ENCODE measurements at places on chromosomes 6 and 20.

GRCh38 chr6:136947037-136947436 is 24.9 kb downstream of the SLC35D3 start:
- DNase-seq, result no peak

DNA sequence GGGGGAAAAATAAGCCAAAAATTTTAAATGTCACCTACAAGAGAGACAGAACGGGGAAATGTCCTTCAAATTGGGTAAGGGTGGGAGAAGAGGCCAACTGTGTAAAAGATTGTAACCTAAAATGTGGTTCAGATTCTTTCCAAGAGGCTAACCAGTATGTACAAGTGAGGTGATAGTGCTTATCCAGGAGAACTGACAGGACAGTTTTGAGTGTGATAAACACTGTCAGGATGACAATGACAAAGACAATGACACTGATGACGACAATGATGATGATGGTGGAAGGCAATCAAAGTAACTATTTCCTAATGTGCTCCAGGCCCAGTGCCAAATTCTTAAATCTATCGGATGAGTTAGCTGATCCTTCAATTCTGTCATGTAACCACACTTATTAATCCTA is 57.3 kb downstream of the TASP1 start:
- no peak for DNase-seq

DNA sequence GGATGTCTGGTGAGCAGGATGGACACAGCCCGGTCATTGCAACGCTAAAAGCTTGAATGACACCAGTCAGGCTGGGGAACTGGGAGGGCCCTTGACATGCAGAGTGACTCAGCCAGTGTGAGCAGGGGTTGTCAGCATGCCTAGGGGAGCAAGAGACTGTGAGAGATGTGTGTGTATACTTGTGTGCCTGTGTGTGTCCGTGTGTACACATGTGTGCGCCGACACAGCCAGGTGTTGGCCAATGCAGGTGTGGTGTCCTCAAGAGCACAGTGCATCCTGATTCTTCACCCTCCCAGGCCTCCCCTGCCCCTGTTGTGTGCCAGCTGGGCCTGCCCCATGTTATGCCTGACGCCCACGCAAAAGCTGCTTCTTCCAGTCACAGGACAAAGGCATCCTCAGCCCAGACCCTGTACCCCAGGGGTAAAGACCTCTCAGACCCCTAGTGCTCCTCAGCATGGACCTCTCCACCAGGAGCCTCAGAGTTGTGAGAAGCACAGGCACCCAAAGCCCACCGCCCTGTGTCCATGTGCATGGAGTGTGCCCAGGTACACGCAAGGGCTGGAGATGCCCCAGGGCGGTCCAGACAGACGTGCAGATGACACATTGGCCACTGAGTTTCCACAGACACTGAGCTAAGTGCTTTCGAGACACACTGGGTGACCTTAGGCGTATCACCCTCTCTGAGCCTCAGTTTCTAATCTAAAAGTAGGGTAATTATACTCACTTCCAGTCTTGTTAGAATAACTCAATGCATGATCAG is 16.6 kb downstream of the NRSN2 start:
- no peak for DNase-seq

DNA sequence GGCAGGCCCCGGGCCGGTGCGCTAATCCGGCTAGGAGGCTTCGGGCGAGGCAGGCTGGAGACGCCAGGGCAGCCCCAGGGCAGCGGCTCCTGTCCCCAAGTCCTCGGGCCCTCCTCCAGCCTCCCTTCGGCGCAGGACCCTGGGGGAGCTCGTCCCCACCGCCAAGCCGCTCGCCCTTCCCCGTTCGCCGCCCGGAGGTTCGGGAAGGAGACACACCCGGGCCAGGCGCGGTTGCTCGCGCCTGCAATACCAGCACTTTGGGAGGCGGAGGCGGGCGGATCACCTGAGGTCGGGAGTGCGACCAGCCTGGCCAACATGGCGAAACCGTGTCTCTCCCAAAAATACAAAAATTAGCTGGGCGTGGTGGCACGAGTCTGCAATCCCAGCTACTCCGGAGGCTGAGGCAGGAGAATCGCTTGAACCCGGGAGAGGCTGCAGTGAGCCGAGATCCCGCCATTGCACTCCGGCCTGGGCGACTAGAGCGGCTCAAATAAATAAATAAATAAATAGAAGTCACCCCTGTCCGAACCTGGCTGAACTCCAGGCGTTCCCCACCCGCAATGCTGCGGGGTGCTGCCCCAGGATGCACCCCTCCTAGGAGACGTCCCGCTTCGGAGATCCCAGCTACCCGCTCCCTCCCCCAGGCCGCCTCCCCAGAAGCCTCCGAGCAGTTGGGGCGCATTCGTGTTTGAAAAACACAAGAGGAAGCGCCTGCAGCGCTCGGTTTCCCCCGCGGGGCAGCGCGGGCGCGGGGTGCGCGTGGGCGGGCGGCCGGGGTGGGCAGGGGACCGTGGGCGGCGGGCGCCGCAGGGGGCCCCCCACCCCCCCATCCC is 27.5 kb downstream of the SERPINB9 start:
- DNase-seq, result peak; percentile 82

GRCh38 chr20:63668351-63668750 is 10.2 kb downstream of the RTEL1 start:
- DNase-seq, result no peak

DNA sequence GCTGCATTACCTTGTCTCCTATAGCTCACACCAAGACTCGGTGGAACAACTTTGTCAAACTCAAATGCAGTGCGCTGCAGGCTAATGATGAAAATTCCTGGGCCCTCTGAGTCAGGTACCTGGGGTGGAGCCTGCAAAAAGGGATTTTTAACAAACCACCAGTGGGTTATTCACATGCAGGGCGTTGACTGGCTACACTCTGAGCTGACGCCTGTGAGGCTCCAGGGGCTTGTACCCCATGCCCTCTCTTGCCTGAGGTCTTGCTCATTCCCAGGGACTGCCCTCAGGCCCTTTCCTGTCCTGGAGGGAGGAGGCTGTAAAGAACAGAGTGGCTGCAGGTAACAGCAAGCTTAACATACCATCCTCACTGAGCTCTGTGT is 9.2 kb downstream of the GTSF1L start:
- no peak for DNase-seq
